Left lung (tissue), 14 donors: ENCODE measurements at places on chromosomes 6 and 20. TPM values are rescaled to one million over a fixed set of nuclear protein-coding genes. Genes with fewer than 3 reads are reported as not detected.

GRCh38 chr6:121008553-121008952, 325.7 kb downstream of the TBC1D32 start:
- no peak overlapping the region for H3K4me3 ChIP-seq
- H3K4me1 ChIP-seq, result no peaks in the 10 kb centered on the region
- H3K27me3 ChIP-seq, result no peaks in the 10 kb centered on the region

DNA sequence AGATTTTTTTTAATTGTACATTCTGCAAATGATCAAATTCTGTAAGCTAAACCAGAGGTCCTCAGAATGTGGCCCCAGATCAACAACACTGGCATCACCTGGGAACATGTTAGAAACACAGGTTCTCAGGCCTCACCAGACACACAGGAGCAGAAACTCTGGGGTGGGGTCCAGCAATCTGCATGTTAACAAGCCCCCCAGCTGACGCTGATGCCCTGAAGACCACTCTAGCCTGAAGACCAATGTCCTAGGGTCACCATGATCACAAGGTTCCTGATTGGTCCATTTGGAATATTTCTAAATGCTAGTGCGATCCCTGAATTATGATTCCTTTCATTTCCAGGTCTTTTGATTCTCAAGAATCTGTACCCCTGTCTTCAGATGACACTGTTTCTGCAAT, 2.4 kb upstream of the LY86 start:
- H3K27me3 ChIP-seq, result no peaks in the 10 kb centered on the region
- H3K4me1 ChIP-seq, result no peaks in the 10 kb centered on the region
- H3K36me3 ChIP-seq, result no peaks in the 10 kb centered on the region
- H3K27ac ChIP-seq, result no peak overlapping the region
- no peak overlapping the region for H3K4me3 ChIP-seq
- DNase-seq, result no peak

DNA sequence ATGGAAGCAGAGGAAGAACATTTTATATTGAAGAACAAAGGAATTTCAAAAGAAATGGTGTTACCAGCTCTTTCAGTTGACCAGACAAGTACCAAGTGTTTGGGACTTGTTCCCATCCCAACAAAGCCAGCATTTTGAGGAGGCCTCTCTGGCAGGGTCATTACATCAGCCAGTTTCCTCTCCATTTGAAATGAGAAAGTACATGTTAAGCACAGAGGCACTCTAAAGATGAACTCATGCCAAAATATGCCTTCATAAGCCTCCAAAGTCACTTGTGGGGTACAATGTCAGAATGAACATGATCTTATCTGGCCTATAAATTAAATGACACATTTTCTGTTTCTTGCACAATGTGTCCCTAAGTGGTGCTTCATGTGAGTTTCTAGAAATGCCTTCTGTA, 223.9 kb downstream of the PRL start:
- no peaks in the 10 kb centered on the region for H3K27me3 ChIP-seq
- H3K27ac ChIP-seq, result peak overlapping the region; percentile 62
- no peaks in the 10 kb centered on the region for H3K36me3 ChIP-seq
- DNase-seq, result no peak
- H3K4me3 ChIP-seq, result no peak overlapping the region

- H3K4me1 ChIP-seq, result peaks cover 15% of the 10 kb centered on the region
- no peak overlapping the region for H3K4me3 ChIP-seq
- no peak for DNase-seq
- peaks cover 72% of the 10 kb centered on the region for H3K36me3 ChIP-seq
- no peak overlapping the region for H3K27ac ChIP-seq
- no peaks in the 10 kb centered on the region for H3K27me3 ChIP-seq
These were observed 5.6 kb downstream of the RPL10A start for GRCh38 chr6:35473850-35474130.

DNA sequence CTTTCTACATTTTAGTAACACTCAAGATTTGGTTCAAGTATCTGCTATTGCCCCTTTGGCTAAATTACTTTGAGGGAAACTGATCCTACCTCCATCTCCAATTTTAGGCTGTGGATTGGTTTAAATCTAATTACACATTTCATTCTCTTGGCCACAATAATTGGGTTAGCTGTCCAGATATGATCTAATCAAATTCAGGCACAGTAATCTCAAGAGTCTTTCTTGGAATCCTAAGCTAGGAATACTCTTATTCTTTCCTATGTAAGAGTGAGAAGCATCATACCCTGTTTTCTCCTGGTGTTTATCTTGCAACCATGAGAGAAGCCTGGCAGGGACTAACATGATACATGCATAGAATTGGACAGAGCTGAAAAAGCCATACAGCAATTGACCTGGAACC, 300.4 kb upstream of the MARCKS start:
- H3K4me3 ChIP-seq, result no peak overlapping the region
- H3K36me3 ChIP-seq, result no peaks in the 10 kb centered on the region
- H3K4me1 ChIP-seq, result peaks cover 5% of the 10 kb centered on the region

Gene NEURL2
- total RNA-seq, result 4.3 TPM

Gene SLC13A3
- 2.9 TPM for total RNA-seq

Gene SRSF12
- total RNA-seq, result 0.63 TPM
